Right lobe of liver (tissue), 6 donors: ENCODE measurements at places on chromosomes 6 and 20. TPM values are rescaled to one million over a fixed set of nuclear protein-coding genes. Genes with fewer than 3 reads are reported as not detected.

Gene FGD2
- 15.6 TPM for total RNA-seq

- H3K27me3 ChIP-seq: no peaks in the 10 kb centered on the region
- H3K36me3 ChIP-seq: no peaks in the 10 kb centered on the region
- no peak overlapping the region for H3K27ac ChIP-seq
- H3K4me3 ChIP-seq: no peak overlapping the region
- H3K4me1 ChIP-seq: no peaks in the 10 kb centered on the region
These were observed 318.0 kb upstream of the PTCHD4 start for GRCh38 chr6:48429021-48429420.

DNA sequence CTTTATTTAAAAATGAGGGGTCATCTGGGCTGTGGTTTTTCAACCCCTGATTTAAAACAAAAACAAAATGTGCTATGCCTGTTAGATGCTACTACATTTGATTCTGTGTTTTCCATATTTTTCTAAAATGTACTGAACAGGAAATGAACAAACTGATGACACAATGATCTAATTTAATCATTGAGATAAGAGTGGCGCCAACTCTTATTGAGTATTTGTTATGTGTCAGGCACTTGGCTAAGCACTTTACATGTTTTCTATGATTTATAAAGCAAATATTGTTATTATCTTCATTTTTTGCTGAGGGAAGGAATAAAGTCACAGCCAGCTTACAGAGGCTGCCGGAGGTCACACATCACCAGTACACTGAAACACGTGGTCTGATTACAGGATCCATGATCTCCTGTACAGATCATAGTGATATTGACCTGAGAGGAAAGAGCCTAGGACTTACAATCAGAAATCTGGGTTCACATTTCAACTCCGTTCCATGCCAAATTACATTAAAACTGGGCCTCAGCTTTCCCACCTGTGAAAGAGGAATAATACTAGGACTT, 166.7 kb downstream of the ESR1 start:
- no peaks in the 10 kb centered on the region for H3K4me1 ChIP-seq
- H3K27me3 ChIP-seq: no peaks in the 10 kb centered on the region
- H3K27ac ChIP-seq: no peak overlapping the region
- no peak for DNase-seq
- no peak overlapping the region for H3K4me3 ChIP-seq

DNA sequence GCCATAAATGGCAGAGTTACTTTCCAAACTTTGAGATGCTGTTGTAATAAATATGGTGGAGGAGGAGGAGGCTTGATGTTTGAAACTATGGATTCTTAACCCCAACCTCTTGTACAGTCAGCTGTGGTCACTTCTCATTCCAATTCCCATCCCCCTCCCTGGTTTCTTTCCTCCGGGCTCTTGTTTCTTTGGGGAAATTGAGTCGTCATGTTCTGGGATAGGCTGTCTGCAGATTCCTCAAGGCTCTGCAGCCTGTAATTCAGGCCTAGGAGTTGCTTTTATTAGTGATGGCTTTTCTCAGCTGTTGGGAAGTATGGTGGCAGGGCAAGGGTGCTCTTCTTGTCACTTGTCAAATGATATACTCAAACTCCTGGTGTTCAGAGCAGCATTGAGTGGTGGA, 2.6 kb downstream of the PTK7 start:
- H3K36me3 ChIP-seq: no peaks in the 10 kb centered on the region
- DNase-seq: no peak
- no peak overlapping the region for H3K27ac ChIP-seq
- H3K4me3 ChIP-seq: no peak overlapping the region
- peaks cover 5% of the 10 kb centered on the region for H3K4me1 ChIP-seq

GRCh38 chr6:76326871-76327270, 254.4 kb upstream of the IMPG1 start:
- no peaks in the 10 kb centered on the region for H3K36me3 ChIP-seq
- H3K4me3 ChIP-seq: no peak overlapping the region
- no peak for DNase-seq

DNA sequence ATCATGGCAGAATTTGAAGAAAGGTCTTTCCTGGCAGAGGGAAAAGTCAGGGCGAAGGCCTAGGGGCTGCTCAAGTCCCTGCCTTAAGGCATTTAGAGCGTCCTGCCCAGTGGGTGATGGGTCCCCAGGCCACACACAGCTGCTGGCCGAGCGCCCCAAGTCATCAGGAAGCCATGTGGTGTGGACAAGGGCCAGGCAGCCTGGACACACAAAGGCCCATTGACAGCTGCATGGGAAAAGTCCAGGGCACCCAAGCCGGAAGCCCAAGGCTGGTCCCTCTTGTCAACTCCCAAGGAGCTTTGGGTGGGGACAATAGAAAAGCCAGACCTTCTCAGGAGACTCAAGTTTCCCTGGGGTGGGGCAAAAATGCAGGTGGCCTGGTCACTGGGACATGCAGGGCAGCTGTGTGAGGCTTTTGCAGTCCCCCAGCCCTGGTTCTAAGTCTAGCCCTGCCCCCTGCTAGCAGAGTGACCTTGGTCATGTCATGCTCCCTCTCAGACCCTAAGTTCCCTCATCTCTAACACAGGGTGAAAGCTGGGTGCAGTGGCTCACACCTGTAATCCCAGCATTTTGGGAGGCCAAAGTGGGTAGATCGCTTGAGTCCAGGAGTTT, 44.3 kb upstream of the PTGIS start:
- peak; percentile 64 for DNase-seq
- no peak overlapping the region for H3K27ac ChIP-seq
- H3K4me1 ChIP-seq: no peaks in the 10 kb centered on the region
- H3K36me3 ChIP-seq: no peaks in the 10 kb centered on the region
- no peak overlapping the region for H3K4me3 ChIP-seq
